Stimulated activated CD8-positive, alpha-beta memory T cell treated with anti-CD3 and anti-CD28 coated beads, Interleukin-7, amount 100 ng/mL, for 4 hours (primary cell): ENCODE measurements at places on chromosomes 7 and 10.

- no peak for DNase-seq
These were observed at the start of gene MACC1 for GRCh38 chr7:20217193-20217948. TSS of gene MACC1 (minus strand) at chr7:20217384. CDS start at chr7:20161862, 55,522 bp downstream.

- DNase-seq: no peak
These were observed 38.4 kb upstream of the PSAP start for GRCh38 chr10:71889388-71889987.

DNA sequence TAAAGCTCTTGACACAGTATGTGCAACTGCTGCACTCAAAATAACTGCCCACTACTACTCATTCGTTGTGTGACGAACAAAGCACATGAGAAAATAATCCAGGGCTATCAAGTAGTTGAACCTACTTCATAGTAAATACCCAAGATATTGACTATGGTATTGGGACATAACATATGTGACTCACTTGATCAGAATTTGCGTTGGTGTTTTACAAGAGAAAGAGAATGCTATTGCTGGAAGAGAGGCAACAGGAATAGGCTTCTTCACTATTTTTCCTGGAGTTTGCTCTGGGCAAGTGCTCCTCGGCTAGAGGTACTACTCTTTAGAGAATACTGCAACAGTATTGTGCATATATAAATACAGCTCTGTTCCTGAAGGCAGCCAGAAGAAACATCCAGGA lies 2.5 kb downstream of the DGKB start:
- no peak for DNase-seq

- peak; percentile 37 for DNase-seq
These were observed 11.3 kb downstream of the C10orf105 start for GRCh38 chr10:71708301-71708703.

DNA sequence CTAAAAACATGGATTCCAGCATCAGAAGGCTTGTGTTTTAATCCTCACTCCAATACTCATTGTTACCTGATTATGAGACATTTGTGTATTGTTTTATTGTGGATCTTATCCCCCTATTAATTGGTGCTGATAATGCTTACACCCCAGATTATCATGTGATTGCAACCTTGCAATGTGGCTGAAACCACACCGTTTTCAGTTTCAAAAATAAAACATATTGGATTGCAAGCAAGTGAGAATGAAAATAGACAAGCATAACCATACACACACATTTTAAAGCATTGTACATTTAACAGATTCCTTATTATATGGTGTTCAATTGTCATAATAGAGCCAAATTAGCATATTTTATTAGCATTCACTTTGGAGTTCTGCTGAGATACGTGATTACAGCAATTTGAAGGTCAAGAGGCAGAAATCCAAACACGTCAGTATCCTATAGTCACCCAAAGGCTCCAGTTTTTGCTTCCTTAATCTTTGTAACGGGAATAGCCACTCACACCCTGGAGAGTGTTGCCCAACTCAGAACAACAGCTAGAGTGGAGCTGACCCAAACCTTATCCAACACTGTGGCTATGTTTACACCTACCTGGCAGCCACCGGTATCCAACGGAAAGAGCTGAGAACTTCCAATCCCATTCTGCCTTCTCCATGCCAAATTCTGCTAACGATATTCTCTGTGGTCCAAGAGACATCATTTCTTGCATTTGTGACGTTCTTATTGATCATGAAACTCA lies 317.1 kb upstream of the KLF6 start:
- no peak for DNase-seq

- no peak for DNase-seq
These were observed 197.9 kb downstream of the IMMP2L start for GRCh38 chr7:111364413-111364812.

DNA sequence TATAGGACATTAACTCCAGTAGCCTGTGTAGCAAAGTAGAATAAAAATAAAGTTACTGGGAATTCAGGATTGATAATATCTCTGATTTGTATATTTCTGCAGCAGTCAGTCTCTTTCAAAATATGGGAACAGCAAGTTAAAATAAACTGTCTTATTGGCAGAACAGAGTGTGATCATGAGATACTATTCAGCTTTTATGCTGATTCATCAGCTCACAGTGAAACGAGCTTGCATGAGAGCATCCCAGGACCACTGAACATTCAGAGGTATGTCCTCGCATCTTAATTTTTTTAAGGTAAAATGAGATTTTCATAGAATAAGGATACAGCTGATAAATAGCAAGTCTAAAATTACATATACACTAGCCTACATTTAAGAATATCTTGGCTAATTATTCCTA lies 282.5 kb upstream of the MYO3A start:
- DNase-seq: no peak

DNA sequence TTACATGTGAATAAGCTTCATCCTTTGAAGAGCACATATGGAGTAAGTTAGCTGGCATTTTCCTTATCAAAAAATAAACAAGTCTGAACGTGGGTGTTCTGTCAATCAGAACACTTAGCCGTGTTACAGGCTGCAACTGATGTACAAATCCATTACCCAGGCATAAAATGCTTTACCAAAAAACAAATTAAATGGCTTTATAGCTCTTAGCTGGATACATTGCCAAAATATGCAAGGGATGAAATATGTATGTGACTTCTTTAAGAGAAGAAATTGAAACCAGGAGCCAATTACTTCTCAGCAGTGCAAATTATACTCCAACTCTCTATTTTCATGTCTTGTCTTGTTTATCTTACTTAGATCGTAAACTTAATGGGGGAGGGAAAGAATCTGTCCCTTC lies 214.8 kb downstream of the DGKB start:
- DNase-seq: no peak

DNA sequence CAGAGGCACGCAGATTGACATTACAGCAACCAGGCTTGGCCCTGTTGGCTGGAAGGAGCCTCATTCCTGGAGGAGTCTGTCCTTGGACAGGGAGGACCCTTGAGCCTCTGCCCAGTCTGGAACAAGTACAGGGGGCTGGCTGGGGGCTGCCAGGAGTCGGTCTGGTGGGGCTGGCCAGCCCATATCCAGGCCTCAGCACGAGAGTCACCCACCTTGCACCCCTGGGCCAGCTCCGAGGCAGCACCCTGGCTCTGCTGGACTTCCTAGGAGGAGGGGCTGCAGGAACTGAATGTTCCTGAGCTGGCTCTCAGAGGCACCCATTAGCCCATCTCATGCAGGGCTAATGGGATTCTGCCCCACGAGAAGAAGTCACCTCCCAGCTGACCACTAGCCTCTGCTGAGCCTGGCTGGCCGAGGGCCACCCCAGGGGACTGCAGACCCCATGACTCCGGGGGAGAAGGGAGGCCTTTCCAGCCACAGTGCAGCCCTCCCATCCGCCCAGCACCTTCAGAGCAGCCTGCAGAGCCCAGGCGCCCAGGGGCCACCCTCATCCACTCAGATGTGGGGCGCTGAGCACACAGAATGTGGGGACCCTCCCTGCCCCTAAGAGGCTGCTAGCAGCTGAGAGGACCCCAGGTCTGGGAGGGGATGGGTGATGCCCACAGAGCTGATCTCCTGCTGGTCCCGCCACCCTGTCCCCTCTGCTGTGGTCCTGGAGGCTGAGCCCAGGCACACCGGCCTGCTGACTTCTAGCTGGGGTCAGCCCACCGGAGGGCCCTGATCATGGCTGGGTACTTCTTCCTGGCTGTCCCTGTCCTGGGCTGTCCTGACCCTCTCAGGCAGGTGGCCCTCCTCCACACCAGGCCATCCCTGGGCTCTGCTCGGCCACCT lies 14.8 kb upstream of the INPP5A start:
- DNase-seq: no peak

GRCh38 chr10:126538439-126539135 lies 131.9 kb downstream of the C10orf90 start:
- no peak for DNase-seq

DNA sequence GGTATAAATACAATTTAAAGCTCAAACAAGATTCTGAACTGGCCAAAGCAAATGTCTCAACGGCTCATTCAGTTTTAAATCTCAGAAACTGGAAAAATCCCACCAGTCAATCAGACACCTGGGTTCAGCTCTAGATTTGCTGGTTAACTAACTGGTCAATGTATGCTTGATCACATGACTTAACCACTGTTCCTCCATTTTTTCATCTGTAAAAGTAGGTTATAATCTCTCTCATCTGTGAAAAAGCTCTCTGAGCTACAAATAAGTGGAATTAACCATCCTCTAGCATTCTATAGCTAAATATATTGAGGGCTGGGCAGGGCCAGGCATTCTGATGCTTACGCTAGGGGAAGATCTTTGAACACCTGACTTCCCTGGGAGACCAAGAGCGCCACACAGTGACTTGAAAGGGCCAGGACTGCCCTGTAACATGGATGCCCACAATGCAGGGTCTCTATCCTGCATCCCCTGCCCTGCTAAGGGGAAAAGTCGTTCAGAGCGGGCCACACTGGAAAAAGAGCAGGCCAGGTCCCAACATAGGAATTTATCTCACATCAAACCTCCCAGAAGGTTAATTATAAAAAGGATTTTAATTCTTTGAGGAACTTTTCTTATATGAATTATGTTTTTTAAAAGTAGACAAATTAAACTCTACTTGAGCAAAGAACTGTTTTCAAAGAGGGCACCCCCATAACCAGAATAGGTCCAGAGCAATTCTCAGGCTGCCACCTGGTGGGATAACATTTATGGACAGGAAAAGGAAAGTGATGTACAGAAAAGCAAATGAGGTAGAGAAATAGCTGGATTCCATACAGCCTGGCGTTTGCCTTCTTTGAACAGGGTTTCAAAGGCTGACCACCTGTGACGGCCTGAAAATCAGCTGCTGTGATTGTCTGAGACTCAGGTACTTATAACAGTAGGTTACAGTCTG lies 1.8 kb downstream of the RP9 start:
- no peak for DNase-seq

DNA sequence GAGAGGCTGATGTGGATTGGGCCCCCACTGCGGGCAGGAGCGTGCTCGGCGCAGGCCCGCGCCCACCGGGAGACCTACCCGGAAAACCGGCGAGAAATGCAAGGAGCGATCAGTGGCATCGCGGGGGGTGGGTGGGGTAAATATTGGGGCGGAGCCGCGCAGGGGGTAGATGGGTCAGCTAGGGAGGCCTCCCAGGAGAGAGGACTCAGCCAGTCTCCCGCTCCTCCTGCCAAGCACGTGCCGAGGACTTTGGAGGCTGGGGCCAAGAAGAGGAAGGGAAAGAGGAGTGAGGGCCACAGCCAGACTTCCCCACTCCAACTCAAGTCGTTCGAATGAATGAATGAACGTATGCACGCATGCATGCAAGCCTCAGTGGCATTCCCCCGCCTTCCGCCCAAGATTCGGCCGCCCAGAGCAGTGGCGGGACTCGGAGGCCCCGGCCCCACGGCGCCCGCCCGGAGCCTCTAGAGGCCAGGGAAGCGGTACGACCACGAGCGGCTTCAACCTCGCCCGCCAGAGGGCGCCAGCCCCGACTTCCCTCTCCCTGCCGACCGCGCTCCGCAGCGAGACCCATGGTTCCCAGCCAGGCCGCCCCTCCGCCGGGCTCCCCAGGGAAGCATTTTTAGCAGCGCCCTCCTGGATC lies 3.6 kb downstream of the NPM3 start:
- DNase-seq: peak; percentile 52

DNA sequence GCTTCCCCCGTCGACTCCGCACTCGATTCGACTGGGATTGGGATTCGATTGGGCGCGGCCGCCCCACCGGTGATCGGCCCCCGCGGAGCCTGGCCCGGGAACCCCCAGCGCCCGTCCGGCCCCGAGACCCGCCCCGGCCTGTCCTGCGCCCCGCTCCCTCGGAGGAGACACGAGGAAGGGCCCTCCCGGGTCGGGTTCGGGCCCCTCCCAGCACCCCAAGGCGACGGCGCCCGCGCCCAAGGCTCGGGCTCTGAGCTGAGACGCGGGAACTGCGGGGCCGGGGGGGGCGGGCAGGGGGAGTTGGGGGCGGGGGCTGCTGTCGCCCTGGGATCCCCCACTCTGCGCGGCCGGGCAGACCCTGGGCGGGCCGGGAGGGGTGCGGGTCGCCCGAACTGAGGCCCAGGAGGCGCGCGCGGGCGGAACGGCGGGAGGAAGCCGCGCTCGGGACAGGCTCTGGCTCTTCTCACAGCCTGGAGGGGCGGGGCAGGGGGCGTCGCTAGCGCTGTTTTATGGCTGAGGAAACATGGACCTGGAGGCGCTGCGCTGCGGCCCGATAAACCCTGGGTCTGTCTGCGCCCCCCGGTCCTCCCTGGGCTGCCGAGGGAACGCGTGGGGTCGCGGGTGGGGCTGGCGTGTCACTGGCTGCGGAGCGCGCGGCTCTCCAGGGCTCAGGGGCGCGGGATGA lies 1.7 kb upstream of the NKX6-2 start:
- DNase-seq: no peak
